Stimulated activated CD4-positive, alpha-beta T cell treated with anti-CD3 and anti-CD28 coated beads, Interleukin-4, amount 100 ng/mL, for 48 hours (primary cell): ENCODE measurements at places on chromosomes 2 and 18.

- DNase-seq: no peak
These were observed 352.8 kb downstream of the LRRTM4 start for GRCh38 chr2:77169426-77169825.

DNA sequence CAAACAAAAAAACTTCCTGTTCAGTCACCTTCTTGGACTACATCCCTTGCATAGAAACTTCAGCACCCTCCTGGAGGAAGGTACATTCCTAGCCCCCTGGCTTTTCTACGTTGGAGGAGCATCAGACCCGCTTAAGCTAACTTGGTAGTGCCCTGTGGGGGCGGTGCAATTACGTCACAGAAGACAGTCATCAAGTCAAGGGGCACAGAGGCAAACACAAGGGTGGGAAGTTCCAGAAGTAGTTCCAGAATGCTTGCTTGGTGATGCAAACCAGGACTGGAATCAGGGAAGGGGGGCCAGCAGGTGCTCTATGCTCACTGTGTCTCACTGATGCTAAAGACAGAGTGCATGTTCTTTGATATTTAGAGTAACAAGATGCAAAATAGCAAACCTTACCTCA, 15.2 kb upstream of the AGFG1 start:
- DNase-seq: no peak

GRCh38 chr2:166343467-166343866, 32.3 kb downstream of the SCN9A start:
- DNase-seq: no peak

DNA sequence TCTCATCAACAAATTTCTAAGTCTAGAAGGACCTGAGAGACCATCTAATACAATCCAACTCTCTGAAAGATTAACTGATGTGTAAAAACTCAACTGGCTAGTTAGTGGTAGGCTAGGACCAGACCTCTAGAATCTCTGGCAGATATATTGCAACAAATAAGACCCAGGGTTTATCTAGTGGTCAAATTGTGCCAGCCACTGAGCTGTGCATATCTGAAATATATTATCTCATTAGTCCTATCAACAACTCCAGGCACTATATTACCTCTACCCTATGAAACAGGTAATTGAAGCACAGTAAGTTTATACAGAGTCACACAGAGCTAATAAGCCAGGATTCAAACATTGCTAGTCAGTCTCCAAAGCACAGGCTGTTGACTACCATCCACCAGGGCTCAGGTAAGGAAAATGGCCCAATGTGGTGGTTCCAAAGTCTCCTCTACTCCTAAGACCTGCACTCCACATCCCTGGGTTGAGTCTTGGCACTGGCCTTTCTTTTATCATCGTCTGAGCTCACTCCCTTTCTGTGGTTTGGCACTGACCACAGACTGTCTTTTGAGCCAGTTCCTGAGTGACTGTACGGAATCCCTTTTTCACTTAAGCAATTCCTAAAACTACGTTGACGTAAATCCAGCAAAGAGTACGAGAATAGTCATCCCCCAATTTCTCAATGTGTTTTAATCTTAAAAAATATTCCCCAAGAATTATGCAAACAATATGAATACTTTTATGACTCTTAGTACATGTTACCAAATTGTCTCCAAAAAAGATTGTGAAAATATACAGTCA, 11.9 kb upstream of the PID1 start:
- DNase-seq: no peak

DNA sequence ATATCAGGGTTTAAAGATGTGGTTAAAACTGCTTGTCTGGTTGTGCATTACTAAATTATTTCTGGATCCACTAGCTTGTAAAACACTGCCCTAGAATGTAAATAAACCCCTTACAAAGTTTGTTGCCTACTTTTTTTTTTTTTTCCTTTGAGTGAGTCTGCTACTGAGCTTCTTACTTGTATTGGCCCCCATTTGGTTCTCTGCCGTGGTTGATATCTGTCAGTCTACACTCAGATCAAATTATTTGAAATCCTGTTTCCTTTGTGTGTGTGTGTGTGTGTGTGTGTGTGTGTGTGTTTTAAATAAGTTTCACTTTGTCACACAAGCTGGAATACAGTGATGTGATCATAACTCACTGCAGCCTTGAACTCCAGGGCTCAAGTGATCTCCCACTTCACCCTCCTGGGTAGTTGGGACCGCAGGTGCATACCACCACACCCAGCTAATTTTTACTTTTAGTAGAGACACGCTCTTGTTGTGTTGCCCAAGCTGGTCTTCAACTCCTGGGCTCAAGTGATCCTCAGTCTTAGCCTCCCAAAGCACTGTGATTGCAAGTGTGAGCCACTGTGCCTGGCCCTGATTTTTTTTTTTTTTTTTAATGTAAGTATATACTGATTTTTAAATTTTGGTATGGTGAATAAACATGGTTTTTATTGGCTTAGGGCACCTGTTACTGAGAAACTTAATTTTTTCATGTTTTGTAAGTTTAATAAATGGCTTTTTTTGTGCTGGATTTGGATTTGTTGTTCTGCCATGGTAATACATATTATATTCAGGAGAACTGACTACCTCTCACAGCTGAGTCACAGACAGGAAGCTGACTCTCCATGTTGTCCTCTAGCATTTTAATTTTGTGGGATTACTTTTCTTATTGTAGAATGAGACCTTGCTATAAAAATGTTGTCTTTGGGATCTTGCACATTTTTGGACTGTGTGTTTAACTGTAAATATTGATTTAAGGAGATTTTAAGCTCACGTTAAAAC, 48.5 kb downstream of the MAP4K4 start:
- DNase-seq: no peak

DNA sequence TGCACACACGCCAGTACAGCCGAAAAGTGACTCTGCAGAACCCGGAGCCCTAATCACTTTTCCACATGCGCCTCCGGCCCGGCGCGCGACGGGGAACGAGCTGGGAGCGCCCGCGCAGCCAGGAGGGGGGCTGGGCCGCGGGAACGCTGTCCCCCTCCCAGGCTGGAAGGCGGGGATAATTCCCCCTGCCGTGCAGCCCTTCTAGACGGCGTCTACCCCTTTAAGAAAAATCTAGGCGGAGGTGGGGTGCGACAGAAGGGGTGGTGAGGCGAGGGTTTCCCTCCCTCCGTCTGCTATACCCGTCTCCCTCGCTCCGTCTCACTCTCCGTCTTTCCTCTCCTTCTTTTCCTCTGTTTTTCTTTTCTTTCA, 2.4 kb downstream of the CYP26B1 start:
- no peak for DNase-seq

DNA sequence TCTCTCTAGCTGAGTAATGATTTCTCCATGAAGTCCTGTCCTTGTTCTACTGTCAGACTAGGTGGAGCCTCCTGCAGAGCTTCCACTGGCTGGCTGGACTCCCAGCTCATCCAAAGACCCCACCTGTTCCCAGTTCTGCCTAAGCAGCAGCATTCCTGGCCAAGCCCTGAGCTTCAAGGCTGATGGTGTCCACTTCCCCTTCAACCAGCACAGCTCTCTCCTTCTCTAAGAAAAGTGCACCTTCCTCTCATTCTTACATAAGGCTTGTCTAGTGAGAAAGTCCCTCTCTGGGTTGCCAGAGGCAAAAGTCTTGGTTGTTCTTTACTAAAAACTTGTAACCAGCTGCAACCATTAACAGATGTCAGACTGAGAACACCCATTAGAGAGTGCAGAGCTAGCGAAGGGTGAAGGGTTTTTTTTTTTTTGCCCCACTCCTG, 58.9 kb downstream of the CXCR4 start:
- DNase-seq: no peak

DNA sequence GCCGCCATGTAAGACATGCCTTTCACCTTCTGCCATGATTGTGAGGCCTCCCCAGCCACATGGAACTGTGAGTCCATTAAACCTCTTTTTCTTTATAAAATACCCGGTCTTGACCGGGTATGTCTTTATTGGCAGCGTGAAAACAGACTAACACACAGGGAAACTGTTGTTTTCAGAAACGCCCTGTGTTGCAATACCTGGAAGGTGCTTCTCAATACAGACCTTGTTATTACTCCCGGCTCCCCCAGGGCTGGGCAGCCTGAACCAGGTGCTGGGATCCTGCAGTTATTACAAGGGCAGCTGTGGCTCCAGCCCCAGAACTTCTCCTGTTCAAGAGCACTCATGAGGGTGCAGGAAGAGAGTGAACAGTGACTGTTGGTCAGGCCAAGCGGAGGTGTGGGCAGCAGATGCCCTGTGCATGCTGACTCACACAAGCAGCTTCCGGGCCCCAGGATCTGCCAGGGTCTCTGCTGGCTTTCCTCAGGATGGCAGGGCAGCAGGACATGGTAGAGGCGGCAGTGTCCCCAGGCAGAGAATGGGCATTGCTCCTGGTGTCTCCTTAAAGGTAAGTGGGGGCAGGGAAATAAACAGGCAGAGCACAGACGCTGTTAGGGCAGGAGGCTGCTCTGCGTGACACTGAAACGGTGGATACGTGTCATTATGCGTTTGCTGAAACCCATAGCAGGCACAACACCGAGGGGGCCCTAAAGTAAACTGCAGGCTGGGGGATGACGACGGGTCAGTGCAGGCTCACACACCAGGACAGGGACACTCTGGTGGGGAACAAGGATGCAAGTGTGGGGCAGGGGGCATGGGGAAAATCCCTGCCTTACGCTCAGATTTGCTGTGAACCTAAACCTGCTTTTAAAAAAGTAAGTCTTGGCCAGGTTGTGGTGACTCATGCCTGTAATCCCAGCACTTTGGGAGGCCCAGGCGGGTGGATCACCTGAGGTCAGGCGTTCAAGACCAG, 89.1 kb downstream of the NDUFA10 start:
- no peak for DNase-seq

DNA sequence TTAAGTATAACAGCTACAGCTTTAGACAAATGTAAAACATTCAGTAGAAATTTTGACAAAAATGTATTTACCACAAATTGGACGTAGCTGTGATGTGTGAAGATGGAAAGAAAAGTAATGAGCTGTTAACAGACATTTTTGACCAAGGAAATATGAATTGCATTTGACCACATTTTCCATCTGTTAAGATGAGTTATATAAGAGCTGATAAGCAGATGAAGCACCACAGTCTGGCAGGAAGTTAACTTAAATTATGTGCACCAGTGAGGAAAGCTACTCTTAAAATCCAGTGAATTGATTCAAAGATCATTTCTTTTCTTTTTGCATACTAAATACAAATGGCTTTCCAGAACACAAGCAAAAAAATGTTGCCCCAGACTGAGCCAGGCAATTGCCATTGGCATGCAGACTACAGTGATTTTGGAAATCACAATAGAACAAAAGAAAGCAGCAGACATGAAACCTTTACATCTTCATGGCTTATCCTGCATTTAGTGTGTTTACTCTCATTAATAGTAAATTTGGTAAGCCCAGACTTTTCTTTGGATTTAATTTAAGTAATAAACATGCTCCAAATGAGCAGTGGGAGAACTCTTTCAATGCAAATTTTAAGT, 493.7 kb downstream of the TMX3 start:
- no peak for DNase-seq

GRCh38 chr2:203992509-203992908, 55.9 kb downstream of the ICOS start:
- no peak for DNase-seq

DNA sequence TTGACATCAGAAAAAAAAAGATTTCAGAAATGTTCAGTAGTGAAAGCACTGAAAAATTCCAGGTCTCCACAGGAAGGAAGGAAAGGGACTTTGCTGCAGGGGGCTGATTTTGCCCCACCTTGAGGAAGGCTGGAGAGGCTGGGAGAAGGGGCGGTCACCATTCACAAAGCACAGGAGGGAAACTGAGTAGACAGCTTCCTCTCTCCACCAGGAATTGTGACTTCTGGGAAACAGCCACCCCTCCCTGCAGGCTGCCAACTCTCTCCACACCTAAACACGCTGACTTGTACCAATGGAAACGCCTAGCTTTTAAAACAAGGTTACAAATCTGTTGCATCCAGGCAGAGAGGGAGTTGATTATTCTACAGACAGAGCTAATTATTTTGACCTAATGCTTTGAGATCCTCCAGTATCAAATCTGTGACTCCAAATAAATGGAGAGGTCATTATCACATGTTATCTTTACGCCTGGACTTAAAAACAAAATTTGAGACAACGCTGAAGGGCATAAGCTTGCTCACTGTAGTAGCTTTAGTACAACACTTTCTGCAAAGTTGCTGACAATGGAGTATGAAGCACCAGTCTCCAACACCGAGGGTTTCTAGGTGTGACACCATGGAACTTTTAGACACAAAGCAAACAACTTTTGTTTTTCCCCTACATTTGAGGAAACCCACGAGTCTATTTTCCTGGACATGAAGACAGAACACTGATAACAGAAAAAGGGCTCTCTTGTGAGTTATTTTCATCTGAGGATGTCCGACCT, 42.7 kb downstream of the EPHA4 start:
- DNase-seq: no peak

DNA sequence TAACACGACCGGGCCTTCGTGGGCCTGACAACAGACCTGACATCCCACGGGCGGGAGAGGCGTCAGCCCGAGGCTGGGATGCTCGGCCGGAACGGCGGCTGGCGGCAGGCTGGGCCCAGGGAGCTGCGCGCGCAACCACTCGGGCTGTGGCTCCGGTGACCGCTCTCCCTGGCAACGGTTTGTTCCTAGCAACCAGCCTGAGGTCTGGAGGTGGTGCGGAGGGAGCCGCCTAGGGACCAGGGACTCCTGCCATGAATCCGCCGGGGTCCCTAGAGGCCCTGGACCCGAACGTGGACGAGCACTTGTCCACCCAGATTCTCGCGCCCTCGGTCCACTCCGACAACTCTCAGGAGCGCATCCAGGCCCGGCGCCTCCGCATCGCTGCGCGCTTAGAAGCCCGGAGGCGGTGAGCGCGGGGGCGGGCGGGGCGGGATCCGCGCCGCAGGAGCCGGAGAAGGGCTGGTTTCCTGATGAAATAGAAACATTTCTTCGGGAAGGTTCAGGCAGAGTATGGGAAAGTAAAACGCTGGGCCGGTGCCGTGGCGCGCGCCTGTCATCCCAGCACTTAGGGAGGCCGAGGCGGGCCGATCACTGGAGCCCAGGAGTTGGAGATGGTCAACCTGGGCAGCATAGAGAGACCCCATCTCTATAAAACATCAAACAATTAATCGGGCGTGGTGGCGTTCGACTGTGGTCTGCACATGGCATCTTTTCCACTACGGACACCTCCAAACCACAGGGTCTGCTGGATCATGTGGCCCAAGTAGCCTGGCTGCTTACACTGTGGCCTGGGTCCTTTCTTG, at the start of gene DRC1:
TSS of gene DRC1 (plus strand) at position 182 of the 803 bp plus-strand sequence. CDS start at position 252, 70 bp downstream.
- peak; percentile 15 for DNase-seq

- DNase-seq: no peak
These were observed 212.0 kb upstream of the NABP1 start for GRCh38 chr2:191465766-191466420.

DNA sequence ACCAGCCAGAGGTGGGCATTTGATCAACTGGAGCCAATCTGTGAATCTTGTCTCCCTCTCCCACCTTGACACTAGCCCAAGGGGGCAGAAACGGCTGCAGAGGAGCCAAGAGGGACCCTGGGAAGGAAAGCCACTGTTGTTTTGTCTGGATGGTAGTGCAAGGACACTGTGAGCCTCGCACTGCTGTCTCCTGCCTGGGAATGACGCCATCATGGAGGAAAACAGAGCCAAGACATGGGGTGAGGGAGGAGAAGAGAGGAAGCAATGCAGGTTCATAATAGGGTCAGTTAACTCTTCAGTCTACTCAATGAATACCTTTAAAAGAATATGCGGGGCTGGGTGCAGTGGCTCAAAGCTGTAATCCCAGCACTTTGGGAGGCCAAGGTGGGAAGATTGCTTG, 231.1 kb upstream of the AGAP1 start:
- no peak for DNase-seq
